ENCODE measurements at places on chromosomes 5 and 9. TPM values are rescaled to one million over a fixed set of nuclear protein-coding genes. Genes with fewer than 3 reads are reported as not detected.

CTXN3 gene
- total RNA-seq, result not detected

DNA sequence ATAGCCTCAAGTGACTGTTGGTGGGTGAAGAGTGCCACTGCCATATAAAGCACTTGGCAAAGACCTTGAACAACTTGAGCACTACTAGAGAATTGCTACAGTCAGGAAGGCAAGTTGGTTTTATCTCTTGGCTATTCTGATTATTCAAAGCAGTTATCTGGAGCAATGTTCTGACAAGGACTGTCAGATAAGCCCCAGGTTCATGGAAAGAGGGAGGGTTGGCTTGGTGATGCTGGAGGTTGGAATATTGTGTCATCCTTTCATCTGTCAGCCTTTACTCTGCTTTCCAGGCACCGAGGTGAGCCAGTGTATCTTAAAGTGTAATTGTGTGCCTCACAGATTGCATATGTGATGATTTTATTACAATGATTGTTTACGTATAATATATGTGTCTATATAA lies 548.4 kb upstream of the ZNF608 start:
- DNase-seq, result no peak
- no peaks in the 10 kb centered on the region for H3K36me3 ChIP-seq
- H3K4me1 ChIP-seq, result peaks cover 14% of the 10 kb centered on the region
- no peak overlapping the region for H3K4me3 ChIP-seq

DNA sequence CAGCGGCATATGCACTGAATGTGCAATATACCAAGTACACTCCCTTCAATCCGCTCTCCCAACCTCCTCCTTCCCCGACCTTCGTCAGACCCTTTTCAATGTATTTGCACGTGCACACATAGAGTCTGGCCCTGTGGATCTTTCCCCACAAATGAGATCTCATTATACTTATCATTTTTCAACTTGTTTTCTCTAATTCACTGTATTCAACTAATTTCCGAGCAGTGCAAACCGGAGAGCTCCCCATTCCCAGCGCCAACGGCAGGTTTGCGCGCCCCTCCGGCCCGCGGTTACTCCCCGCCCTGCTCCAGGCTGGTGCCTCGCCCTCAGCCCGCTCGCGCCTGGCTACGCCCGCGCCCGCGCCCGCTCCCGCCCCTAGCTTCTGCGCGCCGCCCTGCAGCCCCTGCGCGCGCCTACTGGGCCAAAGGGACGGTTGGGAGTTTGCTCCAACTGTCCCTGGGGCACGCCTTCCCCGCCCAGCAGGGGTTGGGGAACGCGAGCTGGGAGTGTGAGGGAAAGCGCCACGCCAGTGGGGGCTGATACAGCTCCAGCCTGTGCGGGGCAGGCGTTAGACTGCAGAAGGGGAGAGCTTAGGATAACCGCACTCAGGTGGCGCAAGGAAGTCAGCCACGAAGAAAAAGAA lies 3.3 kb upstream of the CDC20B start:
- peak overlapping the region; percentile 81 for H3K4me3 ChIP-seq
- no peaks in the 10 kb centered on the region for H3K36me3 ChIP-seq
- H3K27ac ChIP-seq, result no peak overlapping the region
- peak; percentile 93 for DNase-seq
- H3K4me1 ChIP-seq, result peaks cover 4% of the 10 kb centered on the region

RMRP gene
- 17,358 TPM for total RNA-seq

DNA sequence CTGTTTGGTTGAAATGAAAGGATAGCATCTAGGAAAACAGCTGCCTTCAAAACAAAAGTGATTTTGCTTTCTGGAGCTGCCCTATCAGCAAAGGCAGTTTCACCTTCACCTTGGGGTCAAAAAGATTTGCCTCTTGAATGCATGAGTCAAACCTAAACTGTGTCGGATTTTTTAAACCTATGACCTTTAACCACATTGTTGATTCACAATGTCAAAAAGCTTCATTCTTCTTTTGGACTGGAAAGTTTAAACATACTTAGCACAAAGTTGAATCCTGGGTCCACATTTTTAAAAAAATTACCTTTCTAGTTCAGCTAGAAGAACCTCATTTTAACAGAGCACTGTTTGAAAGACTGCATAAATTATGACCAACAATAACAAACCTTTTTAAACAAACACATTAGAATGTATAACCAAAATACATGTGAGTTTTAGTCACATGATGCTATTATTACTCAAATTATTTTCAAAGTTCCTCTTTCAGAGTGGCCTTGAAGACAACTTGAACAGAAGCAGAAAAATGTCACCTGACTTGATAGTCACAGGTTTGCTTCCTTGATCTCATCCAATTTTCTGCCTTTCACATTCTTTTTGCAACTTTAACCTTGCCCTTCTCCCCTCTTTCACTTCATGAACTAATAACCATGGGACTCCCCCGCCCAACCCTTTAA lies 109.7 kb upstream of the LHFPL2 start:
- H3K27me3 ChIP-seq, result no peaks in the 10 kb centered on the region
- H3K27ac ChIP-seq, result no peak overlapping the region
- no peak overlapping the region for H3K4me3 ChIP-seq
- H3K4me1 ChIP-seq, result no peaks in the 10 kb centered on the region
- no peaks in the 10 kb centered on the region for H3K36me3 ChIP-seq

DNA sequence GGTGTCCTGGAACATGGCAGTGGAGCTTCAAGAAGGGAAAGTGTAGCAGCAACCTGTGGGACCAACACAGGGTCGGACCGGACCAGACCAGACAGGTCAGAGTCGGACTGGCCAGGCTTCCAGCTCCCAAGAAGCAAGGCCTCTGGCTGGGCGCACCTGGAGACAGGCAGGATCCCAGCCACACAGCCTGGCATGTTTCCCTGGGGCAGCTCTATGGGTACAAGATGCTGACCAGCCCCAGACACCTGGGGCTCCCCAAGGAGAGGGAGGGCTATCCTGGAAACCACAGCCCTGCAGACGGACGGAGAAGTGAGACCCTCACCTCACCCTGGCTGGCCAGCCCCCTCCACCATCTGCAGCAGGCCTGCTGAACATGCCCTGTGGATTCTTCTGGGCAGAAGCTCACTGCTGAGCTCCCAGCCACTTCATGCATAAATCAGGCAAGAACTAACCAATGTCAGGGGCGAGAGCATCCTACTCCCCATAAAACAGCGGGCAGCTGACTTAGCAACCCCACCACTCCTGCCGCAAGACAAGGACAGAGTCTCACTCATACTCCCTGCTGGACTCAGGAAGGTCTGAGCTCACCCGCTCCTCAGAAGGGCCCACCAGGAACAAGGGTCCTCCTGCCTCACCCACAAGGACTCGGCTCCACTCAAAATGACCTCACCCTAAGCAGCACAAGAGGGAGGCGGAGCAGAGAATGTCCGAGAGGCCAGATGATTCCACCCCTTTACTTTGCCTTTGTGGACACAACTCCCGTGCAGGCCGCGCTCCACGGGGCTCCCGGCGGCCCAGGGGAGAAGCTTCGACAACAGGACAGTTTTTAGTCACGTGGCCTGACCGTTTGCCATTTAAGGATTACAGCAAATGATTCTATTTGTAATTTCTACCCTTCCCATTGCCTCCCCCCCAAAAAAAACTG lies 2.9 kb upstream of the DPH7 start:
- no peak overlapping the region for H3K4me3 ChIP-seq
- peaks cover 54% of the 10 kb centered on the region for H3K36me3 ChIP-seq
- no peak overlapping the region for H3K27ac ChIP-seq
- H3K4me1 ChIP-seq, result peaks cover 7% of the 10 kb centered on the region
- H3K27me3 ChIP-seq, result no peaks in the 10 kb centered on the region

OSTF1 gene
- 15.0 TPM for total RNA-seq

- H3K27ac ChIP-seq, result no peak overlapping the region
- H3K27me3 ChIP-seq, result no peaks in the 10 kb centered on the region
- H3K4me3 ChIP-seq, result no peak overlapping the region
- no peak for DNase-seq
- no peaks in the 10 kb centered on the region for H3K4me1 ChIP-seq
Observed at GRCh38 chr5:13516195-13516594, 428.3 kb downstream of the DNAH5 start.

- no peak for DNase-seq
- H3K36me3 ChIP-seq, result no peaks in the 10 kb centered on the region
- no peak overlapping the region for H3K4me3 ChIP-seq
- no peaks in the 10 kb centered on the region for H3K4me1 ChIP-seq
Observed at GRCh38 chr9:26169708-26170107, 491.5 kb upstream of the TUSC1 start.

SLC4A9 gene
- total RNA-seq, result 0.27 TPM

SPATA31E1 gene
- total RNA-seq, result not detected

DNA sequence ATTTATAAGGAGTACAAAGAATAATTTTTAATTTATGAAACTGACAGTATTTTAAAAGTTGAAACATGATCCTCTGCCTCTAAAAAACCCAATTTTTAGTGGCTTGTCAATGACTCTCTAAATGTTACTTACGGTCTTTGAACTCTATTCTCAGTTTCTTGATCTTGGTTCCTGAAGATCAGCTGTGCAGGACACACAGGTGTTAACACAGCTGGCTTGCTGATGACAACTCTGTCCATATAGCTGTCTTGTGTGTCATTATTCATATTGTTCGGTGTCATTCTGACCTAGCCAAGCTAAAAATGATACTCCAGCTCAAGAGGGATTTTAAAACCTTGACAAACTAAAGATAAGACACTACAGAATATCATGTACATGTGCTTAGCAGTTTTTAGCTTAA lies 314.5 kb downstream of the CCDC171 start:
- DNase-seq, result no peak
- no peaks in the 10 kb centered on the region for H3K36me3 ChIP-seq
- H3K4me3 ChIP-seq, result no peak overlapping the region

CLINT1 gene
- 105 TPM for total RNA-seq

- no peaks in the 10 kb centered on the region for H3K4me1 ChIP-seq
- H3K4me3 ChIP-seq, result no peak overlapping the region
- no peaks in the 10 kb centered on the region for H3K36me3 ChIP-seq
- DNase-seq, result peak; percentile 58
- no peak overlapping the region for H3K27ac ChIP-seq
- H3K27me3 ChIP-seq, result no peaks in the 10 kb centered on the region
Observed at GRCh38 chr5:180390441-180391190, 37.5 kb upstream of the GFPT2 start.

DNA sequence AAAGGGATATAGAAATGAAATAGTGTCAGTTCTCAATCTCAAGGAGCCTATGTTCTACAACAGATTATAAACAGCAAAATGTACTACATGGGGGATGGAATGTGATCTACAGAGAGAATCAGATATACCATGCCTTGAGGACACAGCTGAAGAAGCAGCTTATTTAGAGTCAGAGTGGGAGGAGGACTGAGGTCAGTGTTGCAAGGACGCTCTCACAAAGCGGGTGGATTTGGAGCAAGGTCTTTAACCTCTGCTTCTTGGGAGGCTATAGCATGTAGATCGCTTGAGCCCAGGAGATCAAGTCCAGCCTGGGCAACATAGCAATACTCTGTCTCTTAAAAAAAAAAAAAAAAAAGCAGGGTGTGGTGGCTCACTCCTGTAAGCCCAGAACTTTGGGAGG lies 32.8 kb upstream of the PLIN2 start:
- no peaks in the 10 kb centered on the region for H3K27me3 ChIP-seq
- no peak overlapping the region for H3K27ac ChIP-seq
- H3K36me3 ChIP-seq, result no peaks in the 10 kb centered on the region
- DNase-seq, result no peak
- peaks cover 10% of the 10 kb centered on the region for H3K4me1 ChIP-seq
- no peak overlapping the region for H3K4me3 ChIP-seq

DNA sequence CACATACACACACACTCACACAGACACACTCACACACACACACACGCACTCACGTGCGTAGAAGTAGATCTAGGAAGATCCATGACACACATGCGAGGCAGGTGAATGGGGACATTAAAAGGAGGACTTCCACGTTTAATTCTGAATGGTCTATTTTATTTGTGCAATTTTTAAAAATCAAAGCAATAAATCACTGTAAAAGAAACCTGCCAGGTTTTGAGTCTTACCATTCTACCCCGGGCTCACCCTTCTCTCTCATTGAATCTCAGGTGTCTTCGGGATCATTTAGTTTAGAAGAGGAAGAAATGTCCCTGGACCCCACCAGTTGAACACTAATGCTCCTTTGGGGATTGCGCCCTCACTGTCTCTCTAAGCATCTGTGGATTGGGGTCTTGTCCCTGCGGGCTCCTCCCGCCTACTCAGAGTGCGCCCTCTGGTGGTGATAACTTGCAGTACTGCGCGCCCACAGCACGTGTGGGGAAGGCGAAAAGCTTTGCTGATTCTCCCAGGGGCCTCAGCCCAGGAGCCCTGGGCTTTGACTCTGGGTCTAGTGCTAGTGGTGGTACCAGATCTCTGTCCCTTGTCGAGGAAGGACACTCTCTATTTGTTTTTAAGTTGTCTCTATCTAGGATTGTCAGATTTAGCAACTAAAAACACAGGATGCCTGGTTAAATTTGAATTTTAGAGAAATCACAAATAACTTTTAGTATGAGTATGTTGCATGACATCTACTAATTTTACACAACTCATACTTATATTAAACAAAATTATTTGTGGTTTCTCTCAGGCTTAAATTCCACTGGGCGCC lies 34.8 kb downstream of the BOD1 start:
- peak overlapping the region; percentile 30 for H3K27ac ChIP-seq
- H3K36me3 ChIP-seq, result no peaks in the 10 kb centered on the region
- no peaks in the 10 kb centered on the region for H3K4me1 ChIP-seq
- peak; percentile 94 for DNase-seq
- no peak overlapping the region for H3K4me3 ChIP-seq
- no peaks in the 10 kb centered on the region for H3K27me3 ChIP-seq

DNA sequence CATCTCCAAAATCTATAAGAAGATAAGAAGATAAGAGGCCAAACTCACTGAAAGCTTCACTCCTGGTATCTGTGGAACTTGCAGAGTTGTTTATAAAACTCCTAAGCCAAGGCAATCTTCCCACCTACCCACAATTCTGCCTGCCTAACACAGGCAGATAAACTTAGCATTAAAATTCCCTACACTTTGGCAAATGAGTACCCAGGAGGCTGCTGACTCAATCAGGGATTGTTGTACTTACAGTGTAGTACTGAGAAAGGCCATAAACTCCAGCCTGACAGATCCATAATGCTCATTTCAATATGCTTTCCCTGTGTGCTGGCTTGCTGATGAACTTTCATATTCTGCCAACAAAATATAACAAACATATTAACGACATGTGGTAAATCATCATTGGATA lies 725.2 kb downstream of the BRINP1 start:
- H3K36me3 ChIP-seq, result no peaks in the 10 kb centered on the region
- H3K27me3 ChIP-seq, result no peaks in the 10 kb centered on the region
- H3K27ac ChIP-seq, result no peak overlapping the region
- H3K4me1 ChIP-seq, result peaks cover 6% of the 10 kb centered on the region
- no peak for DNase-seq

- H3K4me3 ChIP-seq, result no peak overlapping the region
- H3K27me3 ChIP-seq, result no peaks in the 10 kb centered on the region
- no peak overlapping the region for H3K27ac ChIP-seq
- peaks cover 95% of the 10 kb centered on the region for H3K36me3 ChIP-seq
- no peak for DNase-seq
Observed at GRCh38 chr5:157497875-157498611, 38.0 kb downstream of the NIPAL4 start.

DNA sequence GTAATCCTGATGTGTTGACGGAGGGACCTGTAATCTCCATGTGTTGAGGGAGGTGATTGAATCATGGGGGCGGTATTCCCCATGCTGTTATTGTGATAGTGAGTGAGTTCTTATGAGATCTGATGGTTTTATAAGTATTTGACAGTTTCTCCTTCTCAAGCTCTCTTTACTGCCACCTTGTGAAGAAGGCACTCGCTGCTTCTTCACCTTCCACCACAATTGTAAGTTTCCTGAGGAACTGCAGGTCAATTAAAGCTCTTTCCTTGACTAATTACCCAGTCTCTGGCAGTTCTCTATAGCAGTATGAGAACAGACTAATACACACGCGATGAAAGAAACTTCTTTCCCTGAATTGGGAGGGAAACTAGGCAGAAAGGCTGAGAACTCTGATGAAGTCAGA lies 141.1 kb upstream of the RAD23B start:
- no peak overlapping the region for H3K27ac ChIP-seq
- no peak overlapping the region for H3K4me3 ChIP-seq
- peak; percentile 55 for DNase-seq
- H3K36me3 ChIP-seq, result no peaks in the 10 kb centered on the region
- no peaks in the 10 kb centered on the region for H3K27me3 ChIP-seq
